ELF-1 (cell line): ENCODE measurements at places on chromosomes 5 and 9.

DNA sequence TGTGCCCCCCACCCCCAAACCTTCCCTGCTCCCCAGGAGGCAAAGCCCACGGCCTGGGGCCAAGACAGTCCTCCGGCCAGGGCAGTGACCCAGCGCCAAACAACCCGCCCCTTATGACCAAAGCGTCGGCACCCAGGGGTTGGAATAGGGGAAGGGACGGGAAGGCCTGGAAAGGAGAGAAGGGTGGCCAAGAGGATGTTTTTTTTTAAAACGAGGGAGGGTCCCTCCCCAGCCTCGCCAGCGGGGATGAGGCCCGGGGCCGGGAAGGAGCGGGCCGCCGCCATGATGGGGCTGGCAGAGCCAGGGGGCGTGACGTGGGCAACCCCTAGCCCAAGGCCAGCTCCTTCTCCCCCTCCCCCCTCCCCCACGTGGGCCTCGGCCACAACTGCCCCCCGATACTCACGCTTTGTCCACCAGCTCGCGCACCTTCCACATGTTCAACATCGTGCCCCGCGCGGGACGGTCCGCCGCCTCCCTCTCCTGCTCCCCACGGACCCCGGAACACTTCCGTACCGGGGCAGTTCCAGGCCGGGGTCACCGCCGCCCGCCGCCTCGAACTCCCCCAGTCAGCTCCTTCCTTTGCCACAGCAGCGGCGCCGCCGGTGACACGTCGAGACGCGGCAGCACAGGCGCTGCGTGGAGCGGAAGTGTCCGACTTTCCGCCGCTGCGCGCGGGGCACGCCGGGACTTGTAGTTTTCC, at the start of gene CLINT1:
CLINT1 (minus strand) TSS at position 619 of the 700 bp plus-strand sequence; CDS start at position 444, 175 bp downstream.
- peak; percentile 91 for DNase-seq

GRCh38 chr5:5481206-5481605, 58.7 kb downstream of the ICE1 start:
- DNase-seq = no peak

DNA sequence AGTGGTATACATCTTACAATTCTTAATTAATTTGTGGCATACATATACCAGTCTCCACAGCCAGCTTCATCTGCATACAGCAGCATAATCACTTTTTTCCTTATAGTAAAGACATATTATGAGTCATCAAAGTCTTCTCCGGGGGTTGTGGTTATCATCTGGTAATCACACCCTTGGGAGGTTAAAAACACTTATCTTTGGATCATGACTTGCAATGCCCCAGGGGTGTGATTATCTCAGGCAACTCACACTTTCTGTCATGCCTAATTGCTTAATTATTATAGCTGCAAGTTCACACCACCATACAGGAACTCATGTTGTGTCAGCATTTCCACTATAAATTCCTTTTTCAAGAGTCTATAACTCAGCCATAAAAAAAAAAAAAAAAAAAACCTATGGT, 218.4 kb downstream of the ANXA1 start:
- DNase-seq = no peak

GRCh38 chr5:45578270-45578669, 117.9 kb downstream of the HCN1 start:
- DNase-seq = no peak

GRCh38 chr9:106868565-106868964, 5.6 kb downstream of the ZNF462 start:
- no peak for DNase-seq

- DNase-seq = no peak
Observed at GRCh38 chr9:126802318-126803059, 2.4 kb upstream of the ZBTB43 start.

- DNase-seq = no peak
Observed at GRCh38 chr5:89470658-89471057, 587.7 kb upstream of the MEF2C start.

DNA sequence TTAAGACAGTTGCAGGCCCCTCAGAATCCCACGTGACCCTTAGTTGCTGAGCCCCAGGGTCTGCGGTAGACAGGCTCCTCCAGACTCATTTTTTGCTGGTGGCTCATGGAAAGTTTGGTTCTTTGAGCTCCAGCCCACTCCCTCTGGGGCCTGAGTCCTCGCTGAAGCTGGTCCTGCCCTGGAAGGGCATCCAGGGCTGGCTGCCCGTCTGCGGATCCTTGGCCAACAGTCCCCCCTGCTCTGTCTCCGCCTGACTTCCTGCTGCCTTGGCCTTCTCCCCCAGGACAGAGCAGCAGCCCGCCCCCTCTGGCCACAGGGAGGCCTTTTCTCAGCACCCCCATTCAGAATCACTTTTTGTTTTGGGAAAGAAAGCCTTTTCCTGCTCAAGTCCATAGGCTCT, 24.4 kb downstream of the SLC6A7 start:
- DNase-seq = no peak
